ENCODE measurements at places on chromosomes 16 and 17.

DNA sequence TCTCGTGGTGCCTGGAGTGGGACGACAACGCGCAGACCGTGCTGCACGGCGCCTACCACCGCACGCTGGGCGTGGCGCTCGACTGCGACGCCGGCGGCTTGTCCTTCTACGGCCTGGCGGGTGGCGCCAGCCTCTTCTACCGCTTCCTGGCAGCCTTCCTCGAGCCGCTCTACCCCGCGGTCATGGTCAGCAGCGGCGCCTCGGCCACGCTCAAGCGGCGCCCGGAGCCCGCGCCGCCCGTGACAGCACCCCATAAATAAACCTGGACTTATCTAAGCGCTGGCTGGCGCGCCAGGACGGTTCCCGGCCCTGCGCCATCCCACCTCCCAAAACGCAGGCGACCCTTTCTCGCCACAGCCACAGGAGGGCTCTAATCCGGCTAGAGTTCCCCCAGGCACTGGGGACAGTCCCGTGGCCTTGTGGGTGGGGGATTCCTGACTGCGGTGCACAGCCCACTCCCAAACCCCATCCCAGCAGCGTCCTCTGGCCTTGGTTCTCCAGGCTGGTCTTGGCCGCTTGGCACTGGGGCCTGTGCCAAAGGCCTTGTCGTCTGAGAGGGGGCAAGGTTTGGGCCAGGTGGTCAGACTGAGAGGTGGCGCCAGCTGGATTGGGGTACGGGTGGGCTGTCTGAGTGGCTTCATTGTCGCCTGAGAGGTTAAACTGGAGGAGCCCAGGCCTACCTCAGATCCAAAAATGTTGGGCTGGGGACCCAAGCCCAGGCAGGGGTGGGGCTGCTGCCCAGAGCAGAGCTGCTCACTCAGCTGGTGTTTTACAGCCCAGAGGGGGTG, 10.1 kb upstream of the SLC16A5 start:
- DNase-seq: peak; percentile 86

GRCh38 chr16:87210894-87211293, 106.3 kb downstream of the C16orf95 start:
- DNase-seq: no peak

GRCh38 chr17:12438813-12439586, 226.7 kb upstream of the MYOCD start:
- no peak for DNase-seq

- DNase-seq: no peak
Observed at GRCh38 chr17:20266806-20267458, 200.4 kb downstream of the LGALS9B start.

DNA sequence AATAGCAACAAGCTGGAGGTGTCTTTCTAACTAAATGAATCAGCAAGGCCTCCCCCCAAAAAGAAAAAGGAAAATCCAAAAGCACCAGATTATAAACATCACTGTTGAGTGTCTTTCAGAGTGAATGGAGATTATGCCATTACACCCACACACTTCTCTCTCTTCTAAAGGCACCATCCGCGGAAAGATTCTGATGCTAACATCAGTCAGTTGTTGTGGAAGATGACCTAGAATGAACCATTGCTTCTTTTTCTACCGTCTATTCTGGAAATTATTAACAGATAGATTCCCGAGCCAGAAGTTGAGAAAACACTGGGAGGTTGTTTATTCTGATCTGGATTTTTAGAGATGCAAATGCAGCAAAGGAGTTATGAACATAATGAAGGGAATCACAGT, 60.9 kb upstream of the FAM20A start:
- no peak for DNase-seq

- DNase-seq: no peak
Observed at GRCh38 chr17:48228720-48229119, 121.2 kb downstream of the SNX11 start.

DNA sequence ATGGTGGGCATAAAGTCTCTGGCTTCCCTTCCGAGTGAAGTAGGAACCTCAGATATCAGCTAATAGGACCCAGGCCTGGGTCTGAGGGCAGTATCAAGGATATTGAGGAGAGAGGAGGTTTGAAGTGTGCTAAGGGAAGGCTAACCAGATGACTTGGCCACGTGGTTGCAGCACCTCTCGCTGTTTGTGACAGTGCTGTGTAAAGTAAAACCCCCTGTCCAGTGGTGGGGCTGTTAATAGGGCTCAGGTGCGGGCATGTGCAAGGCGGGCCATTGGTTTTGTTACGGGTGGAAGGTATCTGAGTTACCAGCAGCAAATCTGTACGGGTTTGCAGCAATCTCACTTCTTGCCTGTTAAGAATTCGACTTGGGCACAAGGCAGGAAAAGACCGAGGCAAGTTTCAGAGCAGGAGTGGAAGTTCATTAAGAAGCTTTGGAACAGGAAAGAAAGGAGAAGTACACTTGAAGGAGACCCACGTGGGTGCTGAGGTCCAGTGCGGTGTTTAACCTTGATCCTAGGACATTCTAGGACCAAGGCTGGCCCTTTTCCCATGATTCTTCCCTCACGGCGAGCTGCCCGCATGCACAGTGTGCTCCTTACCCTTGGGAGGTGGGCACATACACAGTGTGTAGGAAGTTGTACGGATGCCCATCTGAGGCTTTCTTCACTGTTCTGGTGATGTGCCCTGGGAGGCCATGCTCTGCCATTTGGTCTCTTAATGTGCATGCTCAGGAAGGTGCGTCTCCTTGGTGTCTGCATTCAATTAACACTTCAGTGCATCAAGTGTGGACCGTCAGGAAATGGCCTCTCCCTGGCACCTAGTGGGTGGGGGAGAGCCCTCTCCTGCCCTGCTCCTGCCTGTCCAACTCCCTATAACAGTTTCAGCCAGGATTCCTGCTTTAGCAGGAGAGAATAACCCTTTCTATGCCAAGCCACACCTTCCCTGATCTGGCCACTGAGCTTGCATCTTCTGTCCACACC, 20.3 kb downstream of the SGF29 start:
- no peak for DNase-seq

DNA sequence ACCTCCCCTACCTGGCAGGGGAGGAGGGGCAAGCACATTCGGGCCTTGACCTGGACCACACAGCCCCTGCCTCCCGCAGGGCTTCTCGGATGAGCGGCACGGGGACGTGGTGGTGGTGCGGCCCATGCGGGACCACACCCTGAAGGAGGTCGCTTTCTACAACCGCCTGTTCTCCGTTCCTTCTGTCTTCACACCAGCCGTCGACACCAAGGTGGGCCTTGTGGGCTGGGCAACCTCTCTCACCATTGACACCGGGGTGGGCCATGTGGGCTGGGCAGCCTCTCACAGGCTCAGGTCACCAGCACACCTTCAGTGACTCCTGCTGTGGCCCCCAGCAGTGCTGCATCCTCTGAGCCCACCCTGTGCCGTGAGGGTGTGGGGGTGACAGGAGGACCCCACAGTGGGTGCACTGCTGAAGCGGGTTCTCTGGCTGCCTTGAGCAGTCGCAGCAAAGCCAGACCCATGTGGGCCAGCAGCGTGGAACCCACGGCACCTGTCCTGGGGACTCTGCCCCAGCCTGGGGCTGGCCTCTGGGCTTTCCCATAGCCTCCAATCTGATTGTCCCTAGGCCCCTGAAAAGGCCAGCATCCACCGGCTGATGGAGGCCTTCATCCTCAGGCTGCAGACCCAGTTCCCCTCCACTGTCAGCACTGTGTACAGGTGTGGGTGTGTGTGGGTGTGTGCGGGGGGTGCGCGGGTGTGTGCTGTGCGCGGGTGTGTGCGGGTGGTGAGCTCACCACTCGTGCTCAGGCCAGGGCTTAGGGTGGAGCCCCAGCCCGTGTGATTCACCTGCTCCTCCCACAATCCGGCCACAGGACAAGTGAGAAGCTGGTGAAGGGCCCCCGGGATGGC, 7.5 kb downstream of the CTU2 start:
- DNase-seq: no peak

GRCh38 chr16:79628501-79628975, 28.0 kb upstream of the MAF start:
- no peak for DNase-seq

GRCh38 chr17:19306160-19307111, 56.1 kb downstream of the B9D1 start:
- DNase-seq: no peak

GRCh38 chr17:14310101-14310500, 9.2 kb downstream of the HS3ST3B1 start:
- no peak for DNase-seq

- no peak for DNase-seq
Observed at GRCh38 chr16:80591071-80591915, 50.5 kb downstream of the DYNLRB2 start.

All from right lobe of liver (tissue), 6 donors.